HTR-8/SVneo (cell line): ENCODE measurements at places on chromosomes 12 and 14.

DNA sequence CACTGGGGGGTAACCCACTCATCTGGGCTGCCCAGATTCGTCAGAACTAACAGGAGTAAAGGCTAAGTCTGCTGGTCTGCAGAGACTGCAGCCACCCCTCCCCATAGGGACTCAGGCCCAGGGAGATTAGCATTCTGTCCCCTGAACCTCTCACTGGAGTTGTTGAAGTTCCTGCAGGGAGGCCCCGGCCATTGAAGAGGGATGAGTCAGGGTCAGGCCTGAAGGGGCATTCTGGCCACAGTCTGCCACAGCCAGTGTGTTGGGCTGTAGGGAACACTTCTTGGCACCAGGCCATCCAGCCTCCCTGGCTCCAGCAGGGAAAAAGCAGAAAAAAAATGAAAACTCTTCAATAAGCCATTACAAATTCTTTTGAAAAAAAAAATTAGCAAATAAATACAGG lies 35.3 kb downstream of the KLRK1 start:
- peak; percentile 27 for DNase-seq

- no peak for DNase-seq
Observed at GRCh38 chr14:70121521-70121920, 67.2 kb downstream of the SLC8A3 start.

DNA sequence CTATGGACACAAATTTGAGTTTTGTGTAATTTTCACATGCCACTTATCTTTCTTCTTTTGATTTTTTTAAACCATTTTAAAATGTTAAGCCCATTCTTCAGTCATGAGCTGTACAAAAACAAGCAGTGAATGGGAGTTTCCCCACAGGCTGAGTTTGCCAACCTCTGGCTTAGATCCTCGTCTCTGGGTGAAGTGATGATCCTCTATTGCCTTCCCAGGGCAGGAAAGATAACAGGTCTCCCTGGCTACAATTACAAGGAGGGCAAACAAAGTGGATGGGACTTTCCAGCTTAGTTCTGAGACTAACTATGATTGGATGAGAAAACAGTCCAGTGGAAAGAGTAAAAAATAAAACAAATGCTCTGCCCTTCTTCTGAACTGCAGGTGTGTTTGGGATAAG lies 203.7 kb downstream of the SPTSSA start:
- DNase-seq, result no peak

DNA sequence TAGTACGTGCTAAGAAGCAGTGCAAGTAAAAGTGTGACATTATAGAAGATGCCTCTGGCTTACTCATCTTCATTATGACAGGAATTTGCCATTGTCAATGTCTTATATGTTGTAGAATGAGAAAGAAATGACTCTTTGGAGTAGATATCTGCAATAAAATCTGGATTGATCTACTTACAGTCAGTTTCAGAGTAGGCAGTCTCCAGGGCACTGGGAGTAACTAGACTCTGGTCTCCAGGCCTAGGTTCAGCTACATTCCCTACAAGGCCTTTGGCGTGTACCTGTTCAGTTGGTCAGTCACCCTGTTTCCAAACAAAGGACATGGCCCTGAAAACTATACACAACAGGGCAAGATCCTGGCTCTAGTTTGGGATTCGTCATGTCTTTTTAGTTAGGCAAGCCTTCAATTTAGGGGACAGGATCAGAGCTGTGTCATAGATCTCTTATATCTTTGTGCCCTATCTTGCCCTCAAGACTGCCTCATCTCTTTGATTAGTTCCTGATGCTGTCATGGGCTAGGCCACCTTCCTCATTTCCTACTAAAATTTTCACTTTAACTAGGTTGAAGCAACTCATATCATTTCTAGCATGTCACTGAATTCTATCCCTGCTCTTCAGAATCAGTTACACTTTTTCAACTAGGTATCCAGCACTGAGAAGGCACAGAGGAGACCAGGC lies 410.0 kb downstream of the RAD51B start:
- DNase-seq, result no peak

DNA sequence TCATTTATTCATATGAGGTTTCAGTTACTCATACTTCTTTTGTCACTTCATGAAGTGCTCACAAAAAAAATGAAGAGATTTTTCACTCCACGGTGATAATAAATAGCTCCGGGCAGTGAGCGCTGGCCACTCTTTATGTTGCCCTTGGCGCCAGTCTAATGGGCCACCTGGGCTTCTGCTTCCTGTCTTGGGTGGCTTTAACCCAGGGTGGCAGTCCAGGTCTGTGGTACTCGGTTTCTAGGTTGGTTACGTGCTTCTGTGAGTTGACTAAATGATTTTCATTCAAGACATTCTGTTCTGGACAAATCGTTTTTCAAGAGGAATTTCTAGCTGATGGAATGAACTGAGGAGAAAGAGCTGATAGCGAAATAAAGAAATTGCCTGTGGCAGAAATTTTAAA lies 34.6 kb upstream of the NID2 start:
- no peak for DNase-seq

- DNase-seq, result no peak
Observed at GRCh38 chr12:112615196-112615595, 176.4 kb upstream of the RPH3A start.

DNA sequence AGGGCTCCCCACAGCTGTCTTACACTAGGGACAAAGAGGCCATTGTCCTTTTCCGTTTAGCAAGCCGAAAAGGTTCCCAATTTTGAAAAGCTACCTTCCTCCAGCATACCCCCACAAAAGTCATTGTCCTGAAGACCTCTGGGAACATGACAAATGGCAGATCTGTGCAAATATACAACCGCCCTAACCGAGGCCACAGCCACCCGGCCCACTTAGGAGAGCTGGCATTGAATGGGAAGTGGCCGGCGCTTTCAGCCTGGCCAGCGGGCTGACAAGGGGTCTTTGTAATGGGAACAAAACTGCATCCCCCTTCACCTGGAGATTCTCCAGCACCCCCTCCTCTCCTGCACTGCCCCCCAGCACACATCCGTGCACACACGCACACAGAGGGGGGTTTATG lies 48.1 kb upstream of the VASH1 start:
- DNase-seq, result no peak

GRCh38 chr14:98470663-98471062 lies 801.3 kb downstream of the BCL11B start:
- DNase-seq, result no peak

DNA sequence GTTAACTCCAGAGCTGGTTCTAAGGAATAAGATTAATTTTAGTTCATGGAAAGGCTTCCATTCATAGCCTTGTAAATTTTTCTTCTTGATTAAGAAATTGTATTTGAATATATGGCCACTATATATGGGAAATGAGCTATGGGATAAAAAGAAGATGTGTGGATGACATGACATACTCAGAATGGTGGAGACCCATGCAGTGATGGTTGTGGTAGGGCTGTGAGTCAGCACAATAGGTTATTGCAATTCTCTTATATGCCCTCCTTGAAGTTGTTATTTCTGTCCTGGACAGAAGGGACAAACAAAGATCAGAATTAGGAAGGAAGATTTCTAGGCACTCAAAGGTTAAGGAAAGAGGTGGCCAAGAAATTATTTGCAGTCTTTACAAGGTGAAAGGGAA lies 21.5 kb downstream of the RASSF9 start:
- no peak for DNase-seq

DNA sequence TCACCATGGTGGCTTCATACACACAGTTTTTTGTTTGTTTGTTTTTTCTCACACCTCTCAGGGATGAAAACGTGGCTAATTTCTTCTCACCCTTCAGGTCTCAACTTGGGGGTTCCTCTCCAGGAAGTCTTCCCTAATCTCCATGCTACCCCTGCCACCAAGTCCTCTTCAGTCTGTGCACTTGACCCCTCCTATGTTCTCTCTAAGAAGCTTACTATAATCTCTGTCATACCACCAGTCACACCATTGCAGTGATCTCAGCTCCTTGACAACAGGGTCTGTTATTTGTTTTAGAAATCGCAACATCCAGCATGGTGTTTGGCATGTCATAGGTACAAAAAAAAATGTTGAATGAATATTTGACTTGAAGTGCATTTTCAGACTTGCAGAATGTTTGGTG lies 83.4 kb downstream of the PRORP start:
- no peak for DNase-seq

- no peak for DNase-seq
Observed at GRCh38 chr12:880656-881055, 68.8 kb downstream of the RAD52 start.

- no peak for DNase-seq
Observed at GRCh38 chr14:93953739-93954515, 22.4 kb downstream of the ASB2 start.

DNA sequence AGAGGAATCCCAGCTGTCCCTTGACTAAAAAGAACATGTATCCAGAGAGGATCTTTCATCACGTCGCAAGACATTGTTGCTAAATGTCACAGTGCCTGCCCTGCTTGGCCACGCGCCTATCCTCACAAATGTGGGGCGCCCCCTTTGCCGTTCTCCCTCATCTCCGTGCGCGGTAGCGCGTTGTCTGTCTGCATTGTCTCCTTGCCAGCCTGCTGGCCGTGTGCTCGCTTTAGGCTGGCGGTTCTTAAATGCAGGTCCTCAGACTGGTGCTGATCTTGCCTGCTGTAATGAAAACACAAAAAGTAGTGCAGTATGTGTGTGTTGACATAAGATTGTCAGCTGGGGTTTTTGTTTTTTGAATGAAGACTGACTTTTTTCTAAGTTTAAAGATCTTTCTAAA lies 198.2 kb upstream of the RGS6 start:
- DNase-seq, result no peak

GRCh38 chr12:122081083-122081696 lies 2.6 kb downstream of the MLXIP start:
- DNase-seq, result no peak

DNA sequence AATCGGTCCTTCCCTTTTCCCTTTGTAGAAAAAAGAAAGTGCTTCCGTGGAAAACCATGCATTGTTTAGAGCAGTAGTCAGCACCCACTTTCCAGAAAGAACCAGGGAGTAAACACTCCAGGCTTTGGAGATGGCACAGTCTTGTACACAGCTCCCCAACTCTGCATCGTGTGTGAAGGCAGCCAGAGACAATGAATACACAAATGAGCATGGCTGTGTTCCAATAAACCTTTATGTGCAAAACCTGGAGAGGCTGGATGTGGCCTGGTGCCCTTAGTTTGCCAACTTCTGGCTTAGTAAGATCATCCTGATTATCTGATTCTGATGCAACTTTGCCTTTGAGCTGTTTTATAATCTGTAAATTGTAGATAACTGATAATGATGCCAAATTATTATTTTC lies 463.4 kb upstream of the TMEM132C start:
- DNase-seq, result no peak

GRCh38 chr14:74400031-74400685 lies 25.9 kb downstream of the SYNDIG1L start:
- DNase-seq, result no peak

GRCh38 chr12:124379938-124380754 lies 85.3 kb downstream of the RFLNA start:
- DNase-seq, result peak; percentile 85

GRCh38 chr12:29625359-29625953 lies 128.0 kb upstream of the OVCH1 start:
- DNase-seq, result no peak

GRCh38 chr12:52063981-52064649 lies 5.7 kb upstream of the ATG101 start:
- no peak for DNase-seq

DNA sequence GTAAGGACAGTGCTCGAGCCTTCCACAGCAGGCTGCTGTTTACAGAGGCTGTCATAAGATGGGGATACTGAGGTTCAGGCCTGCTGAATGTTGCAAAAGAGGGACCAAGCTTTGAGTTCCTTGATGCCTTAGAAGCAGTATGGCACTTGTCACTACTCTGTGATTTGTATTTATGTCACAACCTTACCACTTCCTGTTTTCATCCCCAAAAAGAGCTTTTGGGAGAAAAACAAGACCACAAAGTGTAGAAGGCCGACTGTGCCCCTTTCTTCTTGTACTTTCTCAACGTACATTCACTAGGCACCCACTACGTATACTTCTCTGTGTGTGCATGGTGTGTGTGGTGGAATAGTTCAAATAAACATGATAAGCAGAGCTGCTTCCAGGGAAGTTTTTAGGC lies 90.1 kb downstream of the DRAM1 start:
- no peak for DNase-seq

DNA sequence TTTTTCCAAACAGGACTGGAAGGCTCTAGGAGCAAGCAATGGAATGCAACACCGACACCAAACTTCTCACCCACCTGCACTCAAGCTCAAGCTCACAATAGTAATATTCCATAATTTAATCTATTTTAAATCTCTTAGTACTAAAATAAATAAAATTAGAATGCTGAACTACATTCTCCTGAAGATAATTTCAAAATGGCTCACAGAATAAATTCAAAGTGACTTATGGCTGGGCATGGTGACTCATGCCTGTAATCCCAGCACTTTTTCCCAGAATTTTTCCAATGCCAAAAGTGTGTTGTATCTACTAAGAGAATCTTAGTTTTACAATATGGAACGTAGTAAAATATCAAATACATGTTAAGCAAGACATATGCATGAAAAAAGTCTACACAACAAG lies 31.5 kb downstream of the DUSP16 start:
- DNase-seq, result no peak

GRCh38 chr14:38964630-38965029 lies 138.4 kb downstream of the SEC23A start:
- DNase-seq, result peak; percentile 12

DNA sequence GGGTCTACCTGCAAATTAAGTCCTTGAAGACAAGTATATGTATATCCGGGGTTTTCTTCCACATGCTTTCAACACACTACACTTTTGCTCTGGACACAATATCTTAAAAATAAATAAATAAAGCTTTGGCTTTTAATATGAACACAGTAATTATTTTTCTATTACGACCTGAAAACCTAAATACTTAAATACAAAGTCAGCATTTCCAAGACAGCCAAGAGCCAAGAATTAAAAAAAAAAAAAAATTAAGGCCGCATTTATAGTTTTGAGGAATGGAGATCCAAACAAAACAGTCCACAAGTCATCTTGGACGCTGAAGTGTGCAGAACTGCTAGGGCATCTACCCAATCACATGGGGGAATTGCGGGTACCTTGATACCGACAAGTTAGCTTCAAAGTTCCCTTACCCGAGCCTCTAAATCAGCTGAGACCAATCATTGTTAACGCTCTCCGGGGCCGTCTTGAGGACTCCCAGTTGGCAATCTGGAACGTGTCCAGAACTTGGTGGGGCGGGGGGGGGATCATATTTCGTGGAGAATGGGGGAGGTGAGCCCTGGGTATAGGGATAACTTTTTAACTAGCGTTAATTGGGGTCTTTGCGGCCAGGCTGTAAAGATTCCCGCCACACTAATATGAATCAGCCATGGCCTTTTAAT lies 731 bp upstream of the PCNX4 start:
- peak; percentile 75 for DNase-seq

- DNase-seq, result no peak
Observed at GRCh38 chr12:55688716-55689655, 18.7 kb downstream of the ITGA7 start.
